ENCODE measurements at places on chromosomes 12 and 14.

DNA sequence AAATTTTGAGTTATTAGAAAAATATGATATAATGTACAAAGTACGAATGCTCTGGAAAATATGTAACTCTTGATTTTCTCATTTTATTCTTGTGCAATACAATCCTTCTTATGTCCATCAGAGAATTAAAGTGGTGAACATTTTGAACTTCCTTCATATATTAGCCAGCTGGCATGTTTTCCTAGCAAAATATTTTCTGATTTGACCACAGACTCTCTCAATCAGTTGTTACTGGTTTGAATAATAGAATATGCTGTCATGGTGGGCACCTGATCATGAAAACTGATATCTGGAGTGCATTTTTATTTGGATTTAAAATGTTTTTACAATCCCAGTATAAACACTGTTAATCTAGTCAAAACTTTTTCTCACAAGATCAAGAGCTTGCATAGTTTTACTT is 24.2 kb downstream of the PARPBP start:
- no peak for DNase-seq

DNA sequence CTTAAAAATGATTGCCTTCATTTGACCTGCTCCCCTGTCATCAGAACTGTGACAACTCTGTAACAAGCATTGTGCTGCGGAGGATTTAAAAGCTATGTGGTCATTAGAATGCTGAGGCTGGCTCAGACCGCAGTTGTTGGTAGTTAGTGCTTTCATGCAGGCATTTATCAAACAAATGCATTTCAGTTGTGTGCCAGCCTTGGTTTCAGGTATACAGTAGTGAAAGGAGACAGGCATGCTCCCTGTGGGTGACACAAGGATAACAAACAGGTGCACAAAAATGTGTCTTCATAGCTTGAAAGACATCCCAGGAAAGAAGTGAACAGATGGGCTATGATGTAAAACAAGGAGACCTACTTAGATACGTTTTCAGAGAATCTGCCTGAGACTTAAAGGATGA is 60.6 kb downstream of the MARK3 start:
- DNase-seq: no peak

- DNase-seq: no peak
Measured at GRCh38 chr12:94753036-94753679, 102.8 kb upstream of the TMCC3 start.

- DNase-seq: no peak
Measured at GRCh38 chr14:74415115-74415437, 10.9 kb downstream of the SYNDIG1L start.
